ENCODE measurements at places on chromosomes 2 and 18.
A peak's percentile ranks its signal among the peaks of the same experiment; 100 is the strongest.

DNA sequence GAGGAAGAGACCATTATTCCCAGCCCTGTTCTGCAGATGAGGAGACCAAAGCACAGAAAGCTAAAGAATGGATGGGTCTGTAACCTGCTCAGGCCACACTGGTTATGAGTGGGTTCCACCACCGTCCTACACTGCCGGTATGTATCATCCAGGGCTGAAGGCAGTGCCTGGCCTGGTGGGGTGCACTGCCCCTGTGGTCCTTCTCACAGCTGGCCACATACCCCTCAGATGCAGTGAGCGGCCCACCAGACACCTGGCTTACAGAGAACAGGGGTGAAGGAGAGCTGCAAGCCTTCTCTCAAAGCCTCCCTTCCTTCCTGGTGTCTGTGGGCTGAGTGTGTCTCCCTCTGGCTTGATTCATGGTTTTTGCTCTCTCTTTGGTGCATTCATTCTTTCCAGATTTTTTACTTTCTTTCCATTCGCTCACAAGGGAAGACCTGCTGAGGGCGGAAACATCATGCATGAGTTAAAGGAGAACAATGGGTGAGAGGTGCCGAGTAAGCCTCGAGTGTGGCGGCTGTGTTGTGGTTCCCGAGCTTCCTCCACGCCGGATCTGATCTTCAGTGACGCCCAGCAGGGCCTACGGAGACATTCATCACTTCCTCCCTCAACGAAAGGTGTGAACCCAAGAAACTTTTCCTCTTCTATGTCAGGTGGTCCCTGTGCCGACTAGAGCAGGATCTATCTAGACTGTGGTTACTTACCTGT is 62.1 kb upstream of the REL start:
- H3K4me1 ChIP-seq: no peaks in the 10 kb centered on the region
- H3K36me3 ChIP-seq: no peaks in the 10 kb centered on the region
- H3K27ac ChIP-seq: peak overlapping the region; percentile 65
- no peak for DNase-seq
- no peaks in the 10 kb centered on the region for H3K27me3 ChIP-seq

DNA sequence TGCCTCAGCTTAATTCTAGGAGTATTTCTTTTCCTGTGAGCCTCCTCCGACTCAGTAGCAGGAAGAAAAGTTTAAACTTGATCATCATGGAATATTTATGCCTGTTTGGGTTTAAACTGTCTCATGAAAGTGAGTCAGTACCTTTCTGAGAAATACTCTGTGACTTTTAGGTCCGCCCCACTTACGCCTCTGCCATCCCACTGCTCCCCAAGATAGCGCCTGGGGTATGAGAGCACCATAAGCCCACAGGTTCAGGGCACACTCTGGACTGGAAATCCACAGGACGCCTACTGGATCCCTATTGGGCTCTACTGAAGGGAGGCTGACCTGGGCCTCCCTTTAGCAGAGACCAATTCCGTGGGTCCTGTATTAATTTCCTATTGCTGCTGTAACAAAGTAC is 175.8 kb upstream of the CDH20 start:
- H3K27me3 ChIP-seq: no peaks in the 10 kb centered on the region
- no peaks in the 10 kb centered on the region for H3K36me3 ChIP-seq
- no peak overlapping the region for H3K4me3 ChIP-seq
- DNase-seq: no peak
- H3K27ac ChIP-seq: no peak overlapping the region
- no peaks in the 10 kb centered on the region for H3K4me1 ChIP-seq

DNA sequence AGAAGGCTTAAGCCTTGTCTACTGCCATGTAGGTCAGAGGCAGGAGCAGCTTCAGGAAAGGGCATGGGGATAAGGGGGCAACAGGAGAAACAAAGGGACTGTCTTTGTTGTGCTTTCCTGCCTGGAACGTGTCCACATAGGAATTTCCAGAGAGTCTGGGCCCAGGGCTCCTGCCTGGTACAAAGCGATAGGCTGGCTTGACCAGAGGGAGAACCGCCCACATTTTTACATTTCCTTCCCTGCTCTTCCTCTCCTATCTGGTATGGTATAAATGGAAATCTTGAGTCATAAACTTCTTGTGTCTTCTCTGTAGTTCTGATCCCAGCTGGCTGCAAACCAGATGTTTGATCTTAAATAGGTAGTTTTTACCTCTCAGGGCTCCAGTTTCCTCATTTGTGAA is 414.8 kb downstream of the HRH4 start:
- no peaks in the 10 kb centered on the region for H3K4me1 ChIP-seq
- no peaks in the 10 kb centered on the region for H3K36me3 ChIP-seq
- no peak overlapping the region for H3K27ac ChIP-seq
- no peaks in the 10 kb centered on the region for H3K27me3 ChIP-seq
- DNase-seq: no peak

- no peaks in the 10 kb centered on the region for H3K36me3 ChIP-seq
- no peak for DNase-seq
- no peak overlapping the region for H3K4me3 ChIP-seq
Measured at GRCh38 chr2:207446653-207447052, 83.1 kb upstream of the CREB1 start.

- no peaks in the 10 kb centered on the region for H3K27me3 ChIP-seq
- H3K27ac ChIP-seq: no peak overlapping the region
- no peaks in the 10 kb centered on the region for H3K4me1 ChIP-seq
- DNase-seq: no peak
Measured at GRCh38 chr18:21450913-21451312, 149.6 kb downstream of the ESCO1 start.

GRCh38 chr18:13540477-13541182 is 185.7 kb downstream of the FAM210A start:
- peaks cover 4% of the 10 kb centered on the region for H3K4me1 ChIP-seq
- no peak overlapping the region for H3K27ac ChIP-seq
- DNase-seq: no peak

GRCh38 chr18:55573386-55573785 is 14.6 kb downstream of the TCF4 start:
- H3K27ac ChIP-seq: no peak overlapping the region
- H3K4me3 ChIP-seq: no peak overlapping the region
- no peaks in the 10 kb centered on the region for H3K36me3 ChIP-seq

DNA sequence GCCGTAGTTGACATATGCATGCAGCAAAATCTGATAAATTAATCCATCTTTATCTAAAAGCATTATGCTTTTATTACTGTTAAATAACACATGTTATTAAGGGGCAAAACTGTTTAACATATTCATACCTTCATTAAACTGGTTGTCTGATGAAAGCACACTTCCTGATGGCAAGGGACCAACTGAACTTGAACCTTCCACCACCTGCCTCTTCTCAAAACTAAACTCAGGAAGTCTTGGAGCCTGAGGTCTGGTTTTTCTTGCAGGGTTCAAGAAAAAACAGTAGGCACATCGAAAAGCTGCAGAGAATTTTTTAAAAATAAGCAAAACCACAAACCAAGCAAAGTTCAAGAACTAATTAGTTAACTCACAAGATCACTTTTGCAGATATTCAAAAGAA is 64.9 kb downstream of the LNPK start:
- no peaks in the 10 kb centered on the region for H3K27me3 ChIP-seq
- peaks cover 5% of the 10 kb centered on the region for H3K36me3 ChIP-seq
- H3K4me3 ChIP-seq: no peak overlapping the region
- H3K4me1 ChIP-seq: no peaks in the 10 kb centered on the region
- H3K27ac ChIP-seq: no peak overlapping the region

GRCh38 chr2:240359695-240360094 is 75.8 kb upstream of the GPC1 start:
- no peaks in the 10 kb centered on the region for H3K36me3 ChIP-seq
- H3K27ac ChIP-seq: no peak overlapping the region
- H3K27me3 ChIP-seq: no peaks in the 10 kb centered on the region
- no peak overlapping the region for H3K4me3 ChIP-seq
- DNase-seq: no peak

- H3K27ac ChIP-seq: no peak overlapping the region
- H3K36me3 ChIP-seq: no peaks in the 10 kb centered on the region
- no peaks in the 10 kb centered on the region for H3K4me1 ChIP-seq
- no peaks in the 10 kb centered on the region for H3K27me3 ChIP-seq
- H3K4me3 ChIP-seq: no peak overlapping the region
Measured at GRCh38 chr18:56479841-56480240, 158.6 kb downstream of the TXNL1 start.

DNA sequence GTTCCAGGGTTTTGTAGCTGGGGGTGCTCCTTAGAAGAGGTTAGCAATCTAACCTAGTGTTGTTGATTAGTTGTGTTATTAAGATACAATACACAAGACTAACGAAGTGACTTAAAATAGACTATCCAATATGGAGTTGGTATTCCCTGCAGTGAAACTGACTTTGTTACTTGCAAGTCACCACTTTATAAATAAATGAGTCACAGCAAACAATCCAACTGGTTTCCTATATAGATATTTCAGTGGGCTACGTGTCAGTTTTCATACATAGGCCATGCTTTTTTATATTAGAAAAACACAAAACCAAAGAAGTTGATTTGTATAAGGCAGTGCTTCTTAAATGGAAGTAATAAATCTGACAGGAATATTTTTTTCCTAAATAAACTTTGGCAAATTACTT is 274.0 kb downstream of the CAMKMT start:
- H3K4me3 ChIP-seq: no peak overlapping the region
- H3K27me3 ChIP-seq: no peaks in the 10 kb centered on the region
- DNase-seq: no peak

- no peaks in the 10 kb centered on the region for H3K36me3 ChIP-seq
- DNase-seq: no peak
- no peaks in the 10 kb centered on the region for H3K4me1 ChIP-seq
- no peaks in the 10 kb centered on the region for H3K27me3 ChIP-seq
Measured at GRCh38 chr2:168926621-168927386, 25.7 kb downstream of the G6PC2 start.

DNA sequence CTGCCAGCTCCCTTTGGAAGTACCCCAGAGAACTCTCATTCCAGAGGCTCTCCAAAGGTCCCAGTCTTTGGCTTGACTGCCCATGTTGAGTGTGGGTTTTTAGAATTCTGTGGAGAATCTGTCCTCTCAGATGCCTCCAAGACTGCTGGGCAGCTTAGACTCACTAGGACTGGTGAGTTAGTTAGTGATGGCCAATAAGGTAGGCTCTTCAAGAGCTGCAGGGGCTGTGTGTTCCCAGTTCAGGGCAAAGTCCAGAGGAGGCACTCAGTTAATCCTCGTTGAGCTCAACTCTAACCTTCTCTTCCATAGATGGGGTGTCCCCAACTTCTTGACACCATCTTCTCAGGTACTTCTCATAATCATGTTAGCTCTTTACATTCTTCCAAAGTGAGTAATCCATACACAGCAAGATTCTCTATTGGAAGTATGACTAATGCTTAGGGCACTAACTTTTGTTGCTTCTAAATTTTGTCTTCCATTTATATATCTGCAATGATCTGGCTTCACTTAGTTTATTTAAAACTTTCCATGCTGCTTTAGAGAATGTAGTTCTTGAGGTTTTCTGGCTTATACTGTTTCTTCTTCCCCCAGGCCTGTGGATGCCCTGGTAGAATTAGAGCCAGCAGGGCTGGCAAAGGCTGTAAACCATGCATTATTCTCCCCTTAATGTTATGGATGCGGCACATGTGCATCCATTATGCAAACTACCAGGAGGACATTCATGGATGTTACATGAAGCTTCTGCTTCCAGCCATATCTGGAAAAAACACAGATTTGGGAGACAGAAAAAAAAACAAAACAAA is 88.9 kb downstream of the POLE4 start:
- no peaks in the 10 kb centered on the region for H3K36me3 ChIP-seq
- H3K27ac ChIP-seq: no peak overlapping the region
- H3K27me3 ChIP-seq: no peaks in the 10 kb centered on the region
- H3K4me1 ChIP-seq: peaks cover 4% of the 10 kb centered on the region

DNA sequence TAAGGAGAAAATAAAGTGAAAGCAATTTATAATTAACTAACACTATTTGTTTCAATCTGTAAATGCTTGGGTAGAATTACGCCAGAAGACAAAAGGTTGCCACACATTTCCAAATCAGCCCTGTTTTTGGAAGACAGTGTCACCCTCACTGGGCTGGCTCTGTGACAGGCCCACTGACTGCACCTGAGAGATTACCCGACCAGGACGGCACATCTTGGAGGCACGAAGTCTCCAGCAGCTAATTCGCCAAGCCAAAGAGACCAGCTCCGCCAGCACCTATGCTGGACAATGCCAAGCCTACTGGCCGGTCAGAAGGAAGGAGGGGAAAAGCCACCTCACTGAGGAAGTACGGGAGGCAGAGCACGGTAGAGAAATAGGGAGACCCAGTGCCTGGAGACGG is 61.9 kb downstream of the CYB5A start:
- no peak overlapping the region for H3K4me3 ChIP-seq
- H3K27me3 ChIP-seq: no peaks in the 10 kb centered on the region
- no peak for DNase-seq
- no peaks in the 10 kb centered on the region for H3K36me3 ChIP-seq
- no peak overlapping the region for H3K27ac ChIP-seq

DNA sequence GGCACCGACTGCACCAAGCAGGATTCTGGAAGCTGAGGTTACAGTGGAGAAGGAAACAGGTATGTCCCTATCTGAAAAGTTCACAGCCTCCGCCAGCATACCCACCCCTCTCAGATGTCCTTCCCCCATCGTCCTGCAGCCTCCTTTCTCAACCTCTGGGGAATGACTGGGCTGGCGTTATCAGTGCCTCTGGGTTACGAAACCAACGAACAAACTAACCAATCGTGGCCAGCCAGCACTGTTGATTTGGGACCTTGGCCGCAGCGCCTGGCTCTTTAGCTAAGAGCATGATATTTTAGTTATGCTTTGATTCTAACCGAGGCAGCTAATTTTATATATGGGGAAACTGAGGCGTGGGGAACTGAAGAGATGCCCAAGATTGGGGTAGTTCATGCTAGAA is 233.0 kb downstream of the TFCP2L1 start:
- H3K27me3 ChIP-seq: no peaks in the 10 kb centered on the region
- H3K4me1 ChIP-seq: no peaks in the 10 kb centered on the region
- no peaks in the 10 kb centered on the region for H3K36me3 ChIP-seq
- no peak for DNase-seq
- no peak overlapping the region for H3K27ac ChIP-seq

DNA sequence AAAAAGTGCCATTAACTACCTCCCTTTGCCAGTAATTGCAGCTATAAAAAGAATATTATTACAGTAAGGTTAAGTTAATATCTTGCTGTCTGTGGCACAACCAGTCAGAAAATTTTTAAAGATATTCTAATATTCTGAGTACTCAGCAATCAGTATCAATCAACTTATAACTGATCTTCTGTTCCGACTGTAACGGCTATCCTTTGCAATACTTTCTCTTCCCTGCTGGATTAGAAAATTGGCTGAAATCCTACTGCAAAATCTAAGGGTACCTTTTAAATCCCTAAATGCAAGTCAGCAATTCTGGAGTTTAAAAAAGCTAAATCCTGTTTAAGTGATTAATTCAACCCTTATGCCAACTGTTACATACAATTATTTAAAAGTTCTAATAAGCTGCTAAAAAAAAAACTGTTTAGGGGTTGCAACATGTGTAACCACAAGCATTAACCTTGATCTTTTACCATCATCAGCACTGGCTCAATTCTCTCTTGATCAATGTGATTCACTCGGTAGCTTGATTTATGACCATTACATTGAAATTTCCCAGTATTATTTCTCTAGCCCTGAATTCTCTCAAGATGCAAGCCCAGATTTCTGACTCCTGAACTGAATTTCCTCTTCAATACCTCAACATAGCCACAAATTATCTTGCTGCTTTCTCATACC is 20.5 kb downstream of the GAREM1 start:
- H3K4me3 ChIP-seq: no peak overlapping the region
- DNase-seq: no peak
- no peaks in the 10 kb centered on the region for H3K36me3 ChIP-seq
- no peak overlapping the region for H3K27ac ChIP-seq
- H3K27me3 ChIP-seq: no peaks in the 10 kb centered on the region
- no peaks in the 10 kb centered on the region for H3K4me1 ChIP-seq

GRCh38 chr2:100571668-100572067 is 8.9 kb downstream of the PDCL3 start:
- no peaks in the 10 kb centered on the region for H3K4me1 ChIP-seq
- no peak overlapping the region for H3K4me3 ChIP-seq
- no peaks in the 10 kb centered on the region for H3K27me3 ChIP-seq
- no peak for DNase-seq
- peaks cover 61% of the 10 kb centered on the region for H3K36me3 ChIP-seq
